Activated T-helper 1 cell treated with Interleukin-2 at 50 U/mL for 16 hours (primary cell): ENCODE measurements at places on chromosomes 1 and 21.
A peak's percentile ranks its signal among the peaks of the same experiment; 100 is the strongest.

- DNase-seq: no peak
These were observed 4.7 kb downstream of the TNN start for GRCh38 chr1:175072099-175072951.

DNA sequence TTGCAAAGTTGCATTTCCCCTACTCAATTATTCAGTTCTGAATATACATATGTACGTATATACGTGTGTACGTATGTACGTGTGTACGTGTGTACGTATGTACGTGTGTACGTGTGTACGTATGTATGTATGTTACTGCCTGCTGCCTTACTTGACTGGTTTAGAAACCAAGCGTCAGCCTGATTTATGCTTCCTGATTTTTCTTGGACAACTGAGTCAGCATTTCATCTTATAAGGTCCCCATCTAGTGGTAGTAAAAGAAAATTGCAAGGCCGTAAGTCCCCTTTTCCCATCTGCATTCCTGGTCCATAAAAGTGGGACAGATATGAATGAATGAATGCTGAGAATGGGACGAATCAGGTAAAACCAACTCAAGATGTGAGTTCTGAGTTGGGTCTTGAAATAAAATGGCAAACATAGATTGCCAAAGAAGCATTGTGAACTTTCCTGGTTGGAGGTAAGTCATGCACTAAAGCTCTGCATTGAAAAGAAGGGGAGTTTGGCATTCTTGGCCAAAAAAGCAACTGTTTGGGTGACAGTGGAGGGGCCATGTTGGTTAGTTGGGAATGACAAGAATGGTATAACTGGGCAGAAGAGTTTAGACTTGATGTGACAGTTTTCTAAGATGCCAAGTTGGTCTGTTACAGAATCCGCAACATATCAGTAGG, 76.4 kb upstream of the DNAH14 start:
- DNase-seq: no peak

GRCh38 chr21:46356494-46357334, 32.8 kb downstream of the PCNT start:
- no peak for DNase-seq

GRCh38 chr1:11466416-11466815, 12.5 kb upstream of the DISP3 start:
- no peak for DNase-seq

- no peak for DNase-seq
These were observed 2.6 kb downstream of the PTAFR start for GRCh38 chr1:28173980-28174297.

GRCh38 chr1:54347955-54348699, 58.1 kb downstream of the SSBP3 start:
- DNase-seq: no peak

GRCh38 chr1:25990702-25991395, 7.0 kb downstream of the PAFAH2 start:
- peak; percentile 11 for DNase-seq

DNA sequence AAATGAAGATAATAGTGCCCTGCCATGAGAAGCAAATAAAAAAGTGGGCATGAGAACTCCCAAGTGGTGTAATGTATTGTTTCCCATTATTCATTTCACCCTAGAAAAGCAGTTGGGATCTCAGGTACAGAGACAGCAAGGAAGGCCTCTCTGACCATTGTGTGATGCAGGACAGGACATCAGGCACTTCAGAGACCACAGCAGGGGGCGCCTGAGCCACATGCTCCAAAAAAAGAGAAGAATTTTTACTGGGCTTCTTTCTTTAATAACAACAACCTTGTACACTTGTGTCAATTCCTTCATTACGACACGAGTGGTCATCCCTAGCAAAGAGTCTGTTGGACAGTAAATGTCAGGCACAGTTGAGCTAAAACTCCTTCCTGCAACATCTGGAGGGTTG, 533.3 kb downstream of the OMA1 start:
- no peak for DNase-seq

- DNase-seq: no peak
These were observed 13.2 kb downstream of the NAV1 start for GRCh38 chr1:201551877-201552731.

- no peak for DNase-seq
These were observed 101.4 kb downstream of the PLXNA2 start for GRCh38 chr1:208142590-208143382.

DNA sequence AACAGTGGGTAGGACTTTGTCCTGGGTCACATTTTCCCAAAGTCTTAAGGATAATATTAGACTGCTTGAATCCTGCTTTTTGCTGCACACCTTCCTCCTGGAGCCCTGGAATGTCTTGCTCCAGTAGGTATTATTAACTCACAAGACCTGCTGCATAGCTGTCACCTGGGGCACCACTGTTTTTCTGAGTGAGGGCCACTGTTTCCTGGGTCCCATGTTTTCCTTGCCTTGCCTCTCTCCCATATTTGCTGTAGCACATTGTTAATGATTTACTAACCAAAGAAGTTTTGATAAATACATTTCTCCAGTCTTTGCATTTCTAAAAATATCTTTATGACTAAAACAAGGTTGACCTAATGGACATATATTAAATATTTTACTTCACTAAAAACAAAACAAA, 22.5 kb upstream of the FCAMR start:
- no peak for DNase-seq

DNA sequence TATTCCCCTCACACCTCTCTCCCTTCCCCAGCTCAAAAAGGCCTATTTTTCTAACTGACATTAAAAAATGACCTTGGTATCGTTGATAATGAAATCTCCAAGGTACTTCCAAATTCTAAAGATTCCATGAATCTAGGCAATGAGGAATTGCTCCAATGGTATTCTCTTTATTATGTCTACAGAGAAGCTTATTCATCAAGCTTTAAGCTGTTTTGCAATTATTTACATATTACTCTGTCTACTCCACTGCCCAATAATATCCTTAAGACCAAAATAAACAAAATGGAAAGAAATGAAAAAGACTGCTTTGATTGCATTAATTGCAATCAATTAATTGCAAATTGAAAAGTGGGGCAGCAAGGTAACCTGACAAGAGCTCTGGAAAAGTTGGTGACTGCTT, 7.9 kb downstream of the PLPP3 start:
- no peak for DNase-seq

GRCh38 chr1:64231153-64231552, 27.7 kb downstream of the UBE2U start:
- no peak for DNase-seq

DNA sequence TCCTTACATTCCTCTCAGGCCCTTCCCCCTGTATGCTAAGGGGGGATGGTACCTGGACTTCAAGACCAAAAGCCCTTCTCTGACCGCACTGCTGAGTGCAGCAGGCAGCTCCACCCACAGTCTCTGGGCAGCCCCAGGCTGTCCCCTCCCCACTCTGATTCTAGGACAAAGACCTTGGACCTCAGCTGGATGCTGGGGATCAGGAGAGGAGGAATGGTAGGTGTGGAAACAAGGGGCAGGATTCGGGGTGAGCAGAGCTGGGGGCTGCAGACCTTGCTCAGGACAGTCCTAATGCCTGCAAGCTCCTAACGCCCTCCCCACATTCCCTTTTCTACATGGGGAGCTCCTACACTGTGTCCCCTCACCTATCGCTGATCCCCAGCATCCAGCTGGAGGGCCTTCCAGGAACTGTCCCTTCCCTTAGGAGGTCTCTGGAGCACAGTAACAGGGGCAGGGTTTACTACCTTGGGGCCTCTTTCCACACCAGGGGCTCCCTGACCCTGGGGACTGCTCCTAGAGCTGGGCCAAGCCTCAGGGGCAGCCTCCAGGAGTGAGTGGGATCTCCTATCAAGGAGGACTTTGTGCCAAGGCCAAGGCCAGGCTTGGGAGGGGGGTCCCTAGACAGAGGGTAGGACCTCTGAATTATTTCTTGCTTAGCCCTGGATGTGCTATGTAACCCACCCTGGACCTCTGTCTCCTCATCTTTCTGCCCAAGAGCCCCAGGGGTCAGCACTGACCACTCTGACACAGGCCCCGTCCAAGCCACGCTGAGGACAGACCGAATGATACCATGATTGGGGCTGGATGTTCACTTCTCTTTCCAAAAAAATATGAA, 5.6 kb downstream of the CLDN19 start:
- DNase-seq: no peak

DNA sequence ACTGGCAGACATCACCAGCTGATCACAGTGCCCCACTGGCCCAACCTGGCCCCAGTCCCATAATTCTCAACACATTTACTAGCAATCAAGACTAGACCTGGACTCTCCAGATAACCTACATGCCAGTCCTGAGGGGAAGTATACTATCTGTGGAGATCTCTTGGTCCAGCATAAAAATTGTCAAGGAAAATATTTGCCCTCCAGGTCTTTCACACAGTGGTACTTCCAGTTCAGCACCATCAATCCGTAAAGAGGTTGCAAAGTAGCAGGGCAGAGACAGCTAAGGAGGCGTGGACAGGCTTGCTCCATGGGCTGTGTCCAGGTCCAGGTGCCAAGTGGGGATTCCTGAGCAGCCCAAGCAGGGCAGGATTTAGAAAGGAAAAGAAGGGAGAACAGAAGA, 143.6 kb upstream of the BACE2 start:
- DNase-seq: no peak

- no peak for DNase-seq
These were observed 68.3 kb upstream of the NR5A2 start for GRCh38 chr1:199959033-199959774.

DNA sequence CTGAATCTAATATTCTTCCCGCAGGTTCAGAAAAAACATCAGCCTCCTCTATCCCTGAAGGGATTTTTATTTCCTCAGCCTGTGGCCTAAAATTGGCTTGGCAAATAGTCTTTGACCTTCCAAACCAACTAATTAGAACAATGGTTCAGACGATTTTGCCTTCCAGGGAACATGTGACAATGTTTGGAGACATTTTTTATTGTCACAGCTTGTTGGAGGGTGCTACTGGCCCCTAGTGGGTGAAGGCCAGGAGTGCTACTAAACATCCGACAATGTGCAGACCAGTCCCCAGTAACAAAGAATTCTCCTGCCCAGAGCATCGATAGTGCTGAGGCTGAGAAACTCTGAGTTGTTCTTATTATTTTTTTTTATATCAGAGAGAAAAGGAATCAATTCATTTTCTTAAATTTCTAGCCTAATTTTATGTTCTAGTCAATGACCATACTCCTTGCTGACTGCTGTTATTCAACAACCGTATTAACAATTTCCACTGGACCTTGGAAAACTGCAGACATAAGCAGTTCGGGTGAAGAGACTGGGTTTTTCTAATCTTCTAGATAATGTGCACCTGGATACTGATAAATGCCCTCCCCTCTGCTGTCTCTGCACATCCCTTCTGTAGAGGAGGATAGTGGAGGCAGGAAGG, 280.7 kb downstream of the LMX1A start:
- DNase-seq: no peak

- no peak for DNase-seq
These were observed 377.3 kb downstream of the SETD4 start for GRCh38 chr21:35682904-35683549.
